Activated CD8-positive, alpha-beta memory T cell treated with anti-CD3 and anti-CD28 coated beads for 1 hour (primary cell): ENCODE measurements at places on chromosomes 2 and 18.

- no peak for DNase-seq
Measured at GRCh38 chr2:240714747-240715725, 23.4 kb downstream of the AQP12A start.

DNA sequence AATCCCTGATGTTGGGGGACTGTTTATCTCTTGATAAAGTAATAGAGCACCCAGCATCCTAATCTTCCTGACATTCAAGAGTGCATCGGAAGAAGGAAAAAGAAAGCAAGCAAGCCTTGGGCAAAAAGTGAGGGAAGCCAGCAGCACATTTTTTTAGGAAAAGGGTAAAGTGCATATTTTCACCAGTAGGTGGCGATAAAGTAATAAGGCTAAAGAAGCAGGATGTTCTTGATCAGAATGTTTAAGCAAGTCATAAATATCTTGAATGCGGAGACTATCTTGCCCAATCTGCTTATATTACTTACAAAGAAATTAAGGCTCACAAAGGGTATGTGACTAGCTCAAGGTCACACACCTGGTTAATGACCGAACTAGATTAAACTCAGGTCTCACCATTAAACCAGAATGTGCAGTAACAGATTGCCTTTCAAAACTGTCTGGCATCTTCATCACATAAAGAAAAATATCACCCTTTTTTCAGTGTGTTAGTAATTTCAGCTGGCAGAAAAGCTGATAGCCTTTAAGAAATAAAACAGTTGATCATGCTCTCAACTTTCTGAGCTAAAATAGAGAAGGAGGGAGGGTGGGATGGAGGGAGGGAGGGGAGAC is 83.8 kb downstream of the VIT start:
- no peak for DNase-seq

GRCh38 chr2:239666053-239666854 is 265.4 kb upstream of the HDAC4 start:
- no peak for DNase-seq

GRCh38 chr2:205699515-205700289 is 17.4 kb downstream of the NRP2 start:
- DNase-seq, result no peak

DNA sequence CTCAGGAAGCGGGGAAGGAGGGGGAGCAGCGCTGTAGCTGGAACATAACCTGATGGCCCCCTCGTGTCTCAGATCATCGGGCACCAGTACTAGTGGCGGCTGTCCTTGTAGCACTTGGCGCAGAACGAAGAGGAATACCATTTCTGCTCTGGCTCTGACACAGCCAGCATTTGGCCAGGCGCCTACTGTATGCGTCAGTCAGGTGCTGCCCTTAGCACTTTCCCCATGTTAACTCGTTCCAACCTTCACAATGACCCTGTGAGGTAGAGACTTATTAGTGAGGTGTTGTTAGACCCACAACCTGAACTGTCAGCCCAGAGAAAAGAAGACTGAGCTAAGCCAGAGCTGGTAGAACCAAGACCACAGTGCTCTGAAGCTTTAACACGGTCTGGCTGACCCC is 47.7 kb upstream of the EML6 start:
- DNase-seq, result no peak

DNA sequence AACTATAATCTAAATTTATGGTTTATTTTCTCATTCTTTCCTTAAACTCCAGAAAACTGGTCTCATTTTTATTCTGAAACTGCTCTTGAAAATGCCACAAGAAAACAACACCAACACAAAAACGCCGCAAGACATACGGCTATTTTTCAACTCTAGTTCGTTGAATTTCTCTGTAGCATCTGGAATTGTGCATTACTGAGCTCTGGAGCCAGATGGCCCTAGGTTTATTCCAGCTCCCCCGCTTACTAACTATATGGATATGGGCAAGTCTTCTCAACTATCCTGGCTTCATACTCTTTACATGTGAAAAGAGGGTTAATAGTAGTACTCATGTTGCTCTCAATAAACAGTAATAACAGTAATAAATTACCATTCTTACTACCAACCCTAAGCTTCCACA is 19.9 kb downstream of the FAM98A start:
- DNase-seq, result no peak

GRCh38 chr18:9596226-9596625 is 18.1 kb downstream of the PPP4R1 start:
- no peak for DNase-seq

DNA sequence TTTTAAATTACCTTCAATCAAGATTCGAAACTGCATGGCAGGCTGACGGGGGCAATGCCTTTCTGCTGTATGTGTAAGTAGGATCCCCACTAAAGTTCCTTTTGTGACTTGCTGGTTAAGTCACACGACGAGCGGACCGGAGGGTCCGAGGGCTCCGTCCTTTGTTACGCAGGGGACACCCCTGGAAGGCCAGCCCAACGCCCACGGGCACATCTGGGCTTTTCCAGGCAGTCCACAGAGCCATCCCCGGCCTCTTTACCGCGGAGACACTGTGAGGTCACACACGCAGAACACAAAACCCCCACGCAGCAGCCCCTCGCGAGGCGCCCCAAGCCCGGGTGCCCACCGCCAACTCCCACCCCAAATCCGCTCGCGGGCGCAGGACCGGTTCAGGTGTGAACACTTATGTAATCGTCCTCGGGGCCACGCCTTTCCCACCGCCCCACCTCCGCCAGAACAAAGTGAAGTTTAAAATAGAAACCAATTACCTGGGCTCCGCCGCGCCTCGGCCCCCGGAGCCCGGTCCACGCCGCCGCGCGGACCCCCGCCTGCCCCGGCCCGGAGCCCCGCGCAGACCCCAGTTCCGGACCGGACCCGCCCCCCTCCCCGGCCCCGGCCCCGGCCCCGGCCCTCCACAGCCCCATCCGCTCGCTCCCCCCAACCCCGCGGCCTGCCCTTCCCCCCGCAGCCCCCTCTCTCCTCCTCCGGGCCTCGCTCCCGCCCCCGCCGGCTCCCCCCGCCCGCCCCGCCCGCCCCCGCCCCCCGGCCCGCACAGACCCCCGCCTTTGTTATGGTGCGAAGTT is 4.2 kb downstream of the ZNF516 start:
- DNase-seq, result no peak

DNA sequence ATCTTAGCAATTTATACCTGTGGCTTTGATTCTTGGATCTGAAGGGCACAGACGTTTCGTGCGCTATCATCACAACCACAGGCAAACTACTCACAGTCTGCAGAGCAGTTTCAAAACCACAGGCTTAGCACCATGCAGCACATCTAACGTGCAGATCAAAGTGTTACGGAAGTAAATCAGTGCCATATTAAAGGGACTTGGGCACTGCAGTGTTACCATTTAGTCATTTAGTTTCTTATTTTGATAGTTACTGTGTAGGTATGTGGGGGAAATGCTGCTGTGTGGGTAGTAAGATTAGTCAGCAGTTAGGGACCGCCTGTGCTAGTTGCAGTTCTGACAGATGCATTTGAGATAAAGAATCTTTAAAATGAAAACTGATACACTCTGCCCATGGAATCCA is 384.0 kb downstream of the NBAS start:
- peak; percentile 9 for DNase-seq

GRCh38 chr18:5068851-5069250 is 128.2 kb downstream of the AKAIN1 start:
- no peak for DNase-seq

- DNase-seq, result no peak
Measured at GRCh38 chr2:70938586-70938950, 2.9 kb downstream of the ATP6V1B1 start.

DNA sequence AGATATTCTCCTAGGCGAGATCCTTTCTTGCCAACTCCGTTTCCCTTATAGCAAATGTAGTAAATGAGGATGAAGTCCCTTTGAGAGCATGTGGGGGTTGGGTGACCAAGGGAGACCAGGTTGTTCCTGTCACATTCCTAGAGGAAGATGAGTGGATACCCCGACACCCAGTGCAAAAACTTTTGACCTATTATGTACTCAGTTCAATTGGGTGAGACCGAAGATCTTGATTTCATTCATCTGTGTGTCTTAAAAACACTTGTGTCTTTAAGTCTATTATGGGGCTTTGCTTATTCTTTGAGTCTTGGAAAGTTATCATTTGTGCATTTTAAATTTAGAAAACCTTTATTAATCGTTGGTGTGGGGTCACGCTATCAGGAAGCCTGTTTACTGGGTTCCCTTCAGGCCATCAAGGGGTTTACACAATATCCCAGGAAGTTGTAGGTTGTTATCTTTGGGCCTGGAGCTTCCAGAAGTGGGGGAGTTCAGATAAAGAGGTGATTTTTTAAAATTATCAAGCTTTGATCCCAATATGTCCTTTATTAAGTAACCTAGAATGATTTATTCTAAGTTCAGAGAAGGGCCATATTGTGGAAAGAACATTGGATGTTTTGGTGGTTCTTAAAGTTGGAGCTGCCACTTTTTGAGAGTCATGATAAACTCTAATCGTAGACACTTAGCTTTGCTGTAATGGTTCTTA is 2.8 kb downstream of the RHOB start:
- no peak for DNase-seq

GRCh38 chr2:190720691-190721090 is 71.8 kb downstream of the NAB1 start:
- no peak for DNase-seq

DNA sequence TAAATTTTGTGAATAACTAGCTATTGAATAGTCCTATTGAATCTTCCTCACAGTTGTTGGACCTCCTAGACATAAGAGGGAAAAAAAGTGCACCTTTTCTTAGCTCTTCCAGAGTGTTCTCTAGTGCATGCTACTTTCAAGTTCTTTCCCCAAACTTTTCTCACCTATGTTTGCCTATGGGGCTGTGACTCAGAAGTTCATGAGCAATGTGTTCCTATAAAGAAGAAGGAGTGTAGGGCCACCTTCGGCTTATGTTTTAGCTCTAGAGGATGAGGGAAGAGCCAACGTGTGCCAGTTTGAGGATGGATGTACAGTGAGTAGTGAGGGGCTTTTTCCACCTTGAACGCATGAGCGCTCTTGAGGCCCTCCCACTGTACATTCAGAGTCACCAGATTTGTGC is 27.0 kb upstream of the HNMT start:
- DNase-seq, result no peak

DNA sequence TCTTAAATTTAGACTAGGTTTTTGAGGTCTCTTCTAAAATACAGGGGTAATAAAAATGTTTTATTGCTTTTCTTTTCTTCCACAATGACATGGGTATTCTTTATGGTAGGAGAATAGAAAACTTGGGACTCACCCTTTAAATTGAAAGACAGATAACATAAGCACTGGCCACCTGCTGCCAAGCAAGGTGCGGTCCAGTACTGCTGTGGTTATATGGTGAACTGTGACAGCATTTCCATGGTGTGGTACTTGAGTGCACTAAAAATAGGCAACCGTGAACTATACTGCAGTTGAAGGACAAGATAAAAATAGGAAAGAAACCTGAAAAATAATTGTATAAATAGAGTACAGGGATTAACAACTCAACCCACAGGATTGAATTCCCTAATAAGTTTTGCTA is 54.4 kb upstream of the GRB14 start:
- DNase-seq, result no peak

DNA sequence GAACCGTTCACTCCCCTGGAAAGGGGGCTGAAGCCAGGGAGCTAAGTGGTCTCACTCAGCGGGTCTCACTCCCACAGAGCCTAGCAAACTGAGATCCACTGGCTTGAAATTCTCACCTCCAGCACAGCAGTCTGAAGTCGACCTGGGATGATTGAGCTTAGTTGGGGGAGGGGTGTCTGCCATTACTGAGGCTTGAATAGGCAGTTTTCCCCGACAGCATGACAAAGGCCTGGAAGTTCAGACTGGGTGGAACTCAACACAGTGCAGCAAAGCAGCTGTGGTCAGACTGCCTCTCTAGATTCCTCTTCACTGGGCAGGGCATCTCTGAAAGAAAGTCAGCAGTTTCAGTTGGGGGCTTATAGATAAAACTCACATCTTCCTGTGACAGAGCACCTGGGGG is 292.5 kb downstream of the NUP35 start:
- no peak for DNase-seq

GRCh38 chr2:119449521-119449920 is 17.9 kb downstream of the TMEM37 start:
- no peak for DNase-seq

DNA sequence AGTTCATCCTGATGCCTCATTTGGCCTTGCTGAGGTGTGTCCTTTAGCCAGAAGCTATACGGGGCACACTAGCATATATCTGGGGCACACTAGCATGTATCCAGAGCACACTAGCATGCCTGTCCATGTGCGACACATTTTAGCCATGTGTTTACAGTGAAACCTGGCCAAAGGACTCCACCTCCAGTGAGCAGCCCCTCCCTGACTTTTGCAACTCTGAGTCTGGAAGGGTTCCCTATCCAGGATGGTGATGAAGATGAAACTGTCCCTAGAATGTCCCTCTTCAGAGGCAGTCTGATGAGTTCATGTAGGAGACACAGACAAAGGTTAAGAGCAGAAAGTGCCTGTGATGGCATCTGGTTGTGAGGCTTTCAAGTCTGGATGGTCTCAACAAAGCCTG is 61.4 kb upstream of the LGALSL start:
- no peak for DNase-seq

GRCh38 chr2:20077411-20077940 is 26.0 kb upstream of the LAPTM4A start:
- no peak for DNase-seq

GRCh38 chr2:132632000-132632649 is 37.9 kb downstream of the LYPD1 start:
- no peak for DNase-seq

DNA sequence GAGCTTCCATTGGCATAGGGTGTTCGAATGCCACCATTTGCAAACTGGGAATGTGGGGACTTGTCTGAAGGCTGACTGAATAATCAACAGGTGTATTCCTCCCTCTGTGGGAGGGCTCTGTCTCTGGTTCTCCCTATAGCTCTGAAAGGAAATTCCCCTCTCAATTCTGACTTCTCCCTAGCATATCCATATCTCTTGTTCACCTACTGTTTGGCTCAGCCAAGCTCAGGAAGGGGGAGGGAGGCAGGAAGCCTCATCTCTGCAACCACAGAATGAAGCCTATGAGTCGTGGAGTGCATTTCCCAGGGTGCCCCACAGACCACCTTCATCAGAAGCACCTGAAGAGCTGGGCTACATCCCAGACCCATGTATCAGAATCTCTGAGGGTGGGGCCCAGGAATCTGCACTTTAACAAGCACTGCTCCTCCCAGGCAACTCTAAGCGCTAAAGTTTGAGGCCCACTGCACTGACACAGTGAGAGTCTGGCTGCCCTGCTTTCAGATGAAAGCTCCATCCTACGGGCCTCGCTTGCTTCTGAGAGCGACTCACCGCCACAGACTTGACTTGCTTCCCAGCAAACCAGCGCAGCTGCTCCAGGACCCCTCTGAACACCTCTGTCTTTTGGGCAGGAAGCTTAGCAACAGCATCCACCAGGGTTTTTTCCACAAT is 32.0 kb downstream of the XDH start:
- DNase-seq, result no peak

DNA sequence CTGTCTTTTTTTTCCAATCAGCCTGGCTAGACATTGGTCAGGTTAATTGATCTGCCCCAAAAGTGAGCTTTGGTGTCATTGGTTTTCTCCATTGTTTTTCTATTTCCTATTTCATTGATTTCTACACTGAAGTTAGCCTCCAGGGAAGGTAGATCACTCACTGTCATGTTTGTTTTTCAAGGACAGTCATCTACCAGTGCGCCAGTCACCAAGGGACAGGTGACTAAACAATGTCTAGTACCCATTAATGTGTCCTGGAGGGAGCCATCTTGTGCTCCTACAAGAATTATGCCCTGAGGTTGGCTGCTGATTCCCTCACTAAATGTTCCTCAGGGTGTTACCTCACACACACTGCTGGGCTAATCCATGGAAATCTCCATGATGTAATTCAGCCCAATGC is 17.6 kb upstream of the USP40 start:
- DNase-seq, result no peak
